ENCODE measurements at places on chromosomes 5 and 9.

DNA sequence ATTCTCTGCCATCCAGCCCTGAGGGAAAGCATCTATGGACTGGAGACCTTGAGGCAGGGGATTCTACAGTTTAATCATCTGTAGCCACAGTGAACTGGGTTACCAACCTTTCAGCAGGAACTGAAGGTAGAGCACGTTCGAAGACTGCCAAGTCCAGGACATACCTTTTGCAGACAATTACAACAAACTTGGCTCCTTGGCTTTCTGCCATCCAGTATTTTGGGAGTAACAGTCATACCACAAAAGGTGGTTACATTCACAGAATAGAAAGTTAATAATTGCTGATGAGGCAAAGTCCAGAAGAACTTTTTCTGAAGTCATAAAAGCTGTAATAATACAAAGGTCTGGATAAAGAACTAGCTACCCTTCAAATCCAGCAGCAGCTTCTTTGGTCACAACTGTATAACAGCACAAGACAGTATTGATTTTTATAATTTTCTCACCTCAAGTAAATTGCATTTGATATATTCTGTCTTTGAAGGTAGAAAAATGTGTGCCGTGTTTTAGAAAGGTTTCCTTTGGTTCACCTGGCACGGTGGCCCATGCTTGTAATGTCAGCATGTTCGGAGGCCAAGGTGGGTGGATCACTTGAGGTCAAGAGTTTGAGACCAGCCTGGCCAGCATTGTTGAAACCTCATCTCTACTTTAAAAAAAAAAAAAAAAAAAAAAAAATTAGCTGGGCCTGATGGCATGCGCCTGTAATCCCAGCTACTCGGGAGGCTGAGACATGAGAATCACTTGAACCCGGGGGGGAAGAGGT lies 236.6 kb downstream of the NR3C1 start:
- peaks cover 2% of the 10 kb centered on the region for H3K4me1 ChIP-seq
- DNase-seq, result no peak
- H3K27ac ChIP-seq, result no peak overlapping the region
- no peaks in the 10 kb centered on the region for H3K27me3 ChIP-seq
- no peak overlapping the region for H3K4me3 ChIP-seq

- no peaks in the 10 kb centered on the region for H3K36me3 ChIP-seq
- H3K27ac ChIP-seq, result no peak overlapping the region
- no peak for DNase-seq
Measured at GRCh38 chr9:33690143-33690933, 105.0 kb upstream of the PRSS3 start.

DNA sequence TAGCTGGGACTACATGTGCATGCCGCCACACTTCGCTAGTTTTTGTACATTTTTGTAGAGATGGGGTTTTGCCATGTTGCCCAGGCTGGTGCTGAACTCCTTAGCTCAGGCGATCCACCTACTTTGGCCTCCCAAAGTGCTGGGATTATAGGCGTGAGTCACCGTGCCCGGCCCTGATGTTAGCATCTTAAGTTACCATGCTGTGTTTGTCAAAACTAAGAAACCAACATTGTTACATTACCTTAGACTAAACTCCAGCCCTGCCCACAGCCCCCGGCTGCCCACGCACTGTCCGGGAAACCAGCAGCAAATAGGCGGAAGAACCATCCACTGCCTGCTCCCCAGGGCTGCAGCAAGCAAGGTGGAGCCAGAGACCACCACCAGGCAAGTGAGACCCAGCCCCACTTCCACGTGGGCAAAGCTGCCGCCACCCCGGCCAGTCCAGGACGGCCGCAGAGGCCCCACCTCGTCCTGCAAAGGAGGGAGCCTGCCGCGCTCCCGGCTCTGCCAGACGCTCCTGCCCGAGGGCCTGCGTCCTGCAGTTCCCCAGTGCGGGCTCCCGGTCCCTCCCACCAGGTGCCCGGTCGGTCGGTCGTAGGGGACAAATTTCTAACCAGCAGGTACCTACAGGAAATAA lies 35.7 kb upstream of the TXN start:
- no peaks in the 10 kb centered on the region for H3K36me3 ChIP-seq
- H3K4me3 ChIP-seq, result no peak overlapping the region

GRCh38 chr5:128693764-128694163 lies 155.7 kb upstream of the FBN2 start:
- no peak for DNase-seq
- no peak overlapping the region for H3K4me3 ChIP-seq
- H3K27ac ChIP-seq, result no peak overlapping the region
- H3K36me3 ChIP-seq, result no peaks in the 10 kb centered on the region
- no peaks in the 10 kb centered on the region for H3K27me3 ChIP-seq
- no peaks in the 10 kb centered on the region for H3K4me1 ChIP-seq

DNA sequence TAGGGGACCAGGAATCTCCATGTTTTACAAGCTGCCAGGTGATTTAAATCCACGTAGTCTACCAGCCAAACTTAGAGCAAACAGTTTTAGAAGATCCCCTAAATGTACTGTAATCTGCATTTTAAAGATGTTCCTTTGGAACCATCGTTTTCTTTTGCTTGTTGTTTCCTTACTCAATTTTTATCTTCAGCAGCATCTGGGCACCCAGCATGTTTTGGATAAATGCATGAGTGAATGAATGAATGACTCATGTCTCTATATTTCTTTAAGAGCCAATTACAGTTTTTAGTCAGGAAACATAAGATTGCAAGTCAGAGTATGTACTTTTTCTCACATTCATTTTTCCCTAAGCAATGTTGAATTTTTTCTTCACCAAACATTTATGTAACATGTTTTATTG lies 123.0 kb downstream of the HACD4 start:
- peaks cover 5% of the 10 kb centered on the region for H3K4me1 ChIP-seq
- no peak overlapping the region for H3K27ac ChIP-seq
- H3K4me3 ChIP-seq, result no peak overlapping the region
- no peak for DNase-seq
- H3K27me3 ChIP-seq, result no peaks in the 10 kb centered on the region

GRCh38 chr5:10578293-10578665 lies 14.4 kb downstream of the ANKRD33B start:
- peaks cover 13% of the 10 kb centered on the region for H3K27me3 ChIP-seq
- H3K4me3 ChIP-seq, result no peak overlapping the region
- H3K36me3 ChIP-seq, result no peaks in the 10 kb centered on the region
- DNase-seq, result no peak
- H3K4me1 ChIP-seq, result no peaks in the 10 kb centered on the region

GRCh38 chr9:132670457-132671391 lies at the start of gene GTF3C4:
Gene GTF3C4, plus strand, starts transcription at chr9:132670464. Its CDS starts 135 bp downstream, at chr9:132670599.
- peak; percentile 29 for DNase-seq
- H3K36me3 ChIP-seq, result peaks cover 6% of the 10 kb centered on the region
- H3K27ac ChIP-seq, result peak within 1 kb of the TSS; percentile 98

GRCh38 chr5:76162335-76162734 lies 79.2 kb downstream of the SV2C start:
- H3K4me3 ChIP-seq, result no peak overlapping the region
- no peaks in the 10 kb centered on the region for H3K36me3 ChIP-seq
- H3K4me1 ChIP-seq, result no peaks in the 10 kb centered on the region
- H3K27me3 ChIP-seq, result peaks cover 5% of the 10 kb centered on the region
- no peak for DNase-seq

GRCh38 chr5:120096413-120096812 lies 367.7 kb upstream of the PRR16 start:
- DNase-seq, result no peak
- no peak overlapping the region for H3K27ac ChIP-seq
- H3K4me3 ChIP-seq, result no peak overlapping the region
- no peaks in the 10 kb centered on the region for H3K36me3 ChIP-seq
- peaks cover 13% of the 10 kb centered on the region for H3K4me1 ChIP-seq
